AG09309 (cell line): ENCODE measurements at places on chromosomes 4 and X.

- no peak for DNase-seq
Observed at GRCh38 chr4:139599076-139599475, 43.1 kb upstream of the SETD7 start.

- DNase-seq = no peak
Observed at GRCh38 chr4:38045289-38045988, 85.2 kb downstream of the PTTG2 start.

- no peak for DNase-seq
Observed at GRCh38 chrX:121781991-121782390, 734.6 kb downstream of the GLUD2 start.

DNA sequence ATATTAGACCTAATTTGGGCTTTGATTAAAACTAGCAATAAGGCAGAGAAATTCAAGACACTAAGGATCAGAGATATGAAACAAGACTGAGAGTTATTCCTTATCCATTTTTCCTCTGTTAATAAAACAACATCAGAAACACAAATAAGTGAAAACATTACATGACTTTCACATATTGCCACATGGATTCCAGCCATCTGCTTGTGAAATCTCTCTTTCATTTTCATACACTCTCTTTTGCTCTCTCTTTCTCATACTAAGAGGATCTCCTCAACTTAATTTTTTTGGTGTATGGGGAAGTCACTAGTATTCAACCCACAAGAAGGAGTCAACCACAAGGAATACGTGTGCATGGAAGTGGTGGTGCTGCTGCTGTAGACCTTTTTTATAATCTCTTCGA is 183.0 kb downstream of the LDB2 start:
- DNase-seq = no peak

DNA sequence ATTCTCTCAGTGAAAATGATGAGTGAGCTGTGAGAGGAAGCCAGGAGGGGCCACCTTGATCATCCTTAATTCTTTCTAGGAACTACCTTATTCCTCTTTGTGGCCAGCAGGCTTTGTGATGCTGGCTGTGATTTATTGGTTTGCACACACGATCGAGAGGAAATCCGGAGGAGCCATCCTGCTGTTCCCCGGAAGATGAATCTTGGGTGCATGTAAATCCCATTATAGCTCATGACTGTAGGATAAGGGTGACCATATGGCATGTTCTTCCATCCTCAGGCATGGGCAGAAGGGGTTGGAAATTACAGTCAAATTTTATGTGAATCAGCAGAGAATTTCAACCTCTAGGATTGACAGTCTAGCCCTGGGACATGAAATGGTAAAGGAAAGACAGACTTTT is 254.5 kb downstream of the UNC5C start:
- DNase-seq = no peak
